Transverse colon (tissue), 4 donors: ENCODE measurements at places on chromosomes 7 and 10.
A peak's percentile ranks its signal among the peaks of the same experiment; 100 is the strongest.

- peak; percentile 76 for DNase-seq
Observed at GRCh38 chr7:35801392-35802101, 690 bp downstream of the SEPTIN7 start.

DNA sequence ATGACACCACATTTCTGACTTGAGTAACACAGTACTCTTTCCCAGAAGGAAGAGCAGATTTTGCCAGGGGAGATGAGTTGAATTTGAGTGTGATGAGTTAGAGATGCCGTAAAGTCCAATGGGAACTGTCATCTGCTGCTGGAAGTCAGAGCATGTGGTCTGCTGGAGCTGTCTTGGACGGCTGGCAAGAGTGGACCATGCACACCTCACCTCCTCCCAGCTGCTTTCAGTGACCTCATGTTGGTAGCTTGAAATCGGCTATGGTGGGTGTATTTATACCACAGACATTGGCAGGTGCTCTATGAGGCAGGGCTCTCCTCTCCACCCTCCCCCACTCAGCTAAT is 82.3 kb downstream of the COL13A1 start:
- DNase-seq = no peak

DNA sequence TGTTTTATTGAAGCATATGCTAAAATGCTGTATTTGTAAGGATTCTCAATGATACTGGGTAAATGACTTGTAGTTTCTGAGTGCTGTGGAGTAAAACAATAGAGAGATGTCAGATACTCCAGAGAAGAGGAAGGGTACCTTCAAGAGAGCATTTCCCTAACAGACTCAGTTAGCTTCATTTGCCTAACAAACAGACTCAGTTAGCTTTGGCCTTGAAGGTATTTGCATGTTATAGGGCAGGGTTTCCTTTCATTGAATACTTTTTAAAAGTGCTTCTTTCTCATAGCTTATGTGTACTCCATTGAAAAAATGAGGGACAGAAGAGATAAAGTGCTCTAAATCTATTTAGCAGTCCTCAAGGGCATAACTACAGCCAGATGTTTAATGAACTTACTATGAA is 101.8 kb downstream of the CHN2 start:
- no peak for DNase-seq

DNA sequence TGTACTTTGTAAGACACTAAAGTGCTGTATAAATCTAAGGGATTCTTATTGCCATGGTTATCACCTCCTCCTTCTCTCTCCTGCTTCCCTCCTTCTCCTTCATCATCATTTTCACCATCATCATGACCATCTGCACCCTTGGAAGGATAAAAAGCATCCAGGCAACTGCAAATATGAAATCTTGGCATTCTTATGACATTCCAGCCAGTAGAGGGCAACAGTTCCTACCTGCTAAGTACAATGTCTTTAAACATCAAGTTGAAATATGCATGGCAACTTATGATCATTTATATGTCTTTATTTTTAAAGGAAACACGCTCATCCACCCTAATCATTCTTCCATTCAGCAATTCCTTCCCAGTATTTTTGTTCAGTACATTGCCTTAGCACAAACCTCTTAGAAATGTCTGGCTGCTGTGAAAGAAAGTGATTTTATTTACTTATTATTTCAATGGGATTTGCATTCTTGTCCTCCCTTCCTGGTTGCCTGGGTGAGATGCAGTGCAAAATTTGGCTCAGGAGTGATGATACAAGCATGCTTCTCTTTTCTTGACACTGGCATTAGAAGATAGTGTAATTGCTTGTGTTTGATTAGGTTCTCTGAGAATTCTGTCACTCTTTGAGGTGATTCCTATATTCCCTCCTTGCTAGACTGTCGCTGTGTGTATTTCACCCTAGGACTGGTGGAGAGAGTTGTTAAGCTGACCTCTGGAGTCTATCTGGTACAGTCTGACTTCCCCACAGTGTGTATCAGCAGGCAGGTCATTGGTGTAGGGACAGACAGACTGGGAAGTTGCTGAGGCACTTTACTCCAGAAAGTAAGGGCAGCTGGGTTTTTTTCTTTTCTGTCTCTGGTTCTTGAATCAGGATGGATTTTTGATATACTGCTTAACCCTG is 188.5 kb upstream of the BMPER start:
- DNase-seq = no peak

GRCh38 chr7:6273380-6273837 is 985 bp upstream of the CYTH3 start:
- peak; percentile 77 for DNase-seq

DNA sequence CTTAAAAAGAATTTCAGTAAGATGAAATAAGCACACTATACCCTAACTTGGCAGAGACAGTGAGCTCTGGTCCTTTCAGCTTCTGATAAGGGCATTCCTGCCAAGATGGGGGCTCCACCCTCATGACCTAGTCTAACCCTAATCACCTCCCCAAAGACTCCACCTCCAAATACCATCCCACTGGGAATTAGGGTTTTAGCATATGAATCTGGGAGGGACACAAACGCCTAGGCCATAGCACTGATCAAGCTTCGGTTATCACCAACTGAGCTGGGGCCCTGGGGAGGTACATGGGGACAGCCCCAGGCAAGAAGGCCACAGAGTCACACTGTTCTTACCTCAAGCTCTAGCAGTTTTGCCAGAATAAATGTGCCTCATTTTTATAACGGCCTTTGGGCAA is 31.4 kb downstream of the PALS2 start:
- no peak for DNase-seq

DNA sequence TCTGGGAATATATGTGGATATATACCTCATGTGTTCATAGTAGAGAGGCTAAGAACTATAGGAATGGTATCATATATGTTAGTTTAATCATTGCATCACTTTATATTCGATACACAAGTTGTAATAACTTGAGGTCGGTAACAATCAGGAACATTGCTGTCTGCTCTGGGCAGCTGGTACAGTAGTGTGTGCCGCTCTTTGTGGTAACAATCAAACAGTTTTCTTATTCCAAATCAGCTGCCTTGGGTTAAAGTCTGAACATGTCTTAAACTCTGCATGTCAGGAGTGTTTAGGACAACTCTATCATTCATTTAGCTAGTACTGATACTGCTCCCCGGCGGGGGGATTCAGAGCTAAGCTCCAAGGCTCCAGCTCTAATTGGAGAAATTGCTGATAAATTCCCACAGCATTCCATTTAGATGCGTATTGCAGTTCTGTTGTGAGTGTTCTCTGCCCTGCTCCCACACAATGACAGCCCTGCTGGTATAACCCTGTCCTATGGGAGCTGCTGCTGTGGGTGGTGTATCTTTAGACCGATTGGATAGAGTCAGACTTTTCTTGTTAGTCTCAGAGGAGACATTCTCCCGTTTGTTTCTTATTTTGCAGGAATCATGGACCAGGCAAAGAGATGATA is 707.5 kb upstream of the FZD8 start:
- no peak for DNase-seq

DNA sequence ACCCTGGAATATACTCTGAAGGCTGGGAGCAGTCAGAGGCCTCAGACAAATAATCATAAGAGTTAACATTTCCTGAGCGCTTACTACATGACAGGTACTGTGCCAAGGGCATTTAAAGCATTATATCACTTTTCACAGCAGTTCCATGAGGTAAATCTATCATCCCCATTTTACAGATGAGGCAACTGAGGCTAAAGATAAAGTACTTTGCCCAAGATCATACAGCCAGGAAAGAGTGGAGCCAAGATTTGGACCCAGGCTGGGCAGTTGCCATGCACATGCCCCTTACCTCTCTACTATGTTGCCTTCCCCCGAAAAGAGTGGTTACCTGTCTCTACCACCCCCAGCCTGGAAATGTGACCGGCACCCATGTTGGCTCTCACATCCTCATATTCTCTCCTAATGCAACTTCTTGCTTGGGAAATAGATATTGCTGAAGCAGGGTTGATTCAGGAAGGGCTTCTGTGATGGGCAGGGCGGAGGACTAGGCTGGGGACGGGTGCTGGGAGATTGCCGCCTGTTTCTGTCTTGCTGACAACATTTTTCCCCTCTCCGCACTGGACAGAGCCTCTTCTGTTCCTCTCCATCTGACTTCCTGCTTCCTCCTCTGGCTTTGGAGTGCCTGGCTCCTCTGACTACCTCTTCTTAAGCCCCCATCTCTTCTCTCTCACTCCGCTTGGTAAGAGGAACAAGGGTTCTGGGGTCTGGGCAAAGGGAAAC is 13.8 kb downstream of the SMO start:
- DNase-seq = no peak
